ENCODE measurements at places on chromosomes 7 and 10.

GRCh38 chr7:30566596-30566995 is 28.1 kb upstream of the GARS1 start:
- DNase-seq, result no peak

DNA sequence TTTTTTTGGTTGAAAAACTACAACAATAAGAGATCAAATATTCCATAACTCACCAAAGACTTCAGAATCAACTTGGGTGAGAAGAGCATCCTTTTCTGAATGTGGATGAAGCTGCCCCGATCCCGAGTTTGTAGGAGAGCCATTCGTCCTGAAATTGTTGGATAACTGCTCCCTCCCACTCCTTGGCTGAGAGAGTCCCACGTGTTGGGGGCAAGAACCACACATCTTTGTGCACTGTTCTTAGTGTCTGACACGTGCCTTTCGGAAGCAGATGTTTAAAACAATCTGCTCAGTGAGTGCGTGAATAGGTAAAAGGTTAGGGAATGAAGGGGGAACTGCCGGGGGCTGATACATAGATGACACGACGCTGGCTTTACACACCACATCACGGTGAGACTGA is 575.7 kb downstream of the PTPRN2 start:
- DNase-seq, result no peak

- DNase-seq, result no peak
These were observed 74.4 kb downstream of the ANK3 start for GRCh38 chr10:60315311-60315710.

GRCh38 chr7:129925416-129926002 is 27.3 kb downstream of the UBE2H start:
- DNase-seq, result no peak

DNA sequence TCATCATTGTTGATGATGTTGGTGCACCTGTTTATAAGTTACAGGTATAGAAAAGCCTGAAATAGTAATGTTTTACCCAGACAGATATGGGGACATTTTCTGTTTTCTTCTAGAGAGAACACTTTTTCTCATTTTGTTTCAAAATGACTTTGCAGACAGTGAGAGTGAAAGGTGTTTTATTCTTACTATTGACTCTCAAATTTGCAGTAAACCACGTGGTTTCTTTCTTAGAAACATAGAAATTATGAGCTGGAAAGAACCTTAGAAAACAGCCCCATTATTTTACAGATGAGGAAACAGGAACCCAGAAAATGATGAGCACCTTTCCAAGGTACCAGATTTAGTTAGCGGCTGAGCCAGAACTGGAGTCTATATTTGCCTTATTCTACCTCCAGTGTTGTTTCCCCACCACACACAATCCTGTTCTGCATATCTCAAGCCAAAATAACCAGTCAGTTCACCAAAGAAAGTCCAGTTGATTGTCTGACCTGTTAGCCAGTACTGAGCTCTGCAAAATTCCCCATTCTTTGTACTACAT is 138.9 kb upstream of the AHR start:
- no peak for DNase-seq

GRCh38 chr7:54349229-54349628 is 192.9 kb upstream of the VSTM2A start:
- DNase-seq, result no peak

DNA sequence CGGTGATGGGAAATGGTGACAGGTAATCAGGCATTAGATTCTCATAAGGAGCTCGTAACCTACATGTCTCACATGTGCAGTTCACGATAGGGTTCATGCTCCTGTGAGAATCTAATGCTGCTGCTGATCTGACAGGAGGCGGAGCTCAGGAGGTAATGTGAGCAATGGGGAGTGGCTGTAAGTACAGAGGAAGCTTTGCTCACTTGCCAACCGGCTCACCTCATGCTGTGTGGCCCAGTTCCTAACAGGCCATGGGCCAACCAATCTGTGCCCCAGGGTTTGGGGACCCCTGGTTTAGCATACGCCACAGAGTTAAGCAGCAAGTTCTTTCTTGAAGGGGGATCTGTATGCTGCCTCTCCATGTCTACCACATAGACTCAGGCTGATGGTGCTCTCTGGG is 133.1 kb downstream of the IQUB start:
- no peak for DNase-seq

DNA sequence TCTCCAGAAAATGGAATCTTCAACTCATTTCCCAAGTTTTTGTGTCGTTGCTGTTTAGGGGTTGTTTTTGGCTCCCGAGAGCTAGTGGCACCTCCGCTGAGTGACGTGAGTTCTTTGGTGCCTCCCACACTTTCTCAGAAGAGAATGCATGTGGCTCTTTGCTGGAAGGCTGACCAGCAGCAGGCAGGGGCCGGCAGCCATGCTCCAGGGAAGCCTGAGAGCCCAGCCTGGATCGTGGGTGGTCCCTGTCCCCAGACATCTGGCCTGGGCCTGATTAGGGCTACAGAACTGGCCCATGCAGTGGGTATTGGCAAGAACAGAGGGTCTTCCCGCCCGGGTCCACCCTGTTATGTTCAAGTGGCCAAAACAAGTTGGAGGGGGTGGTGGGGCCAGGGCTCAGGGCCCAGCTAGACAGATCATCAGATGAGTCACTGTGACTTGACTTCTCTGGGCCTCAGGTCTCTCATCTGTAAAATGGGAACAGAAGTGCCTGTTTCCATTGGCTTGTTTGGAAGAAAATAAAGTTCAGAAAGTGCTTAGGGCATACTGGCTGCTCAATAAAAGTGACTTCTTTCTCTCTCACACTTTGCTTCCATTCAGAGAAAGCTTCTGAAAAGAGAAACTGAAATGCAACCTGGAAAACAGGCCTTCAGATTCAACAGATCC is 83.1 kb downstream of the STRA8 start:
- no peak for DNase-seq

DNA sequence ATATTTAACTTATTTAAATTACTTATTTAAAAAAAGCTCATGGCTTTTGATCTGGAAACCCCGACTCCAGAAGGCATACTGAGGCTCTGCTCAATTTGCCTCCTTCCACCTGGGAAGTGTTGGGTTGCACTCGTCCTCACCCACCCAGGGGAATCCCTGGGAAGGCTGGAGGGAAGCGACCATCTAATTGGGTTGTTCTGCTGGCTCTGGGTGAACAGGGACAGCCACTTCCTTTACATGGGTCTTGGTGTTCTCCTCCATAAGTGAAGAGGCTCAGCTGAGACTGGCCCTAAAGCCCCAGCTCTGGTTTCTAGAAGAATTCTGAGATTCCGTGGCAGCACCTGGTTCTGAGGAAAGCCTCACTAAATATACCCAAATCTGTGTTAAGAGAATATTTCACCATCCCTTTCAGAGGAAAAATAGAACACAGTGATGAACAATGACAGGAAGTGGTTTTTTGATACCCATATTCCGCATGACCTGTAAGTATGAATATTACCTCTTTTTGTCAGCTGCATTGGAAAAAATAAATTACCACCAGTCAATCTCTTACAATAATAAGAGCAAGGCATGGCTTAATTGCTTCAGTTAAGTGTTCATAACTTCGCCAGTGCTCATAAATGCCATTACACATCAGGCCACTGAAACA is 131.1 kb upstream of the SHH start:
- no peak for DNase-seq

- no peak for DNase-seq
These were observed 20.4 kb upstream of the INMT start for GRCh38 chr7:30731581-30731980.
